A549 (cell line): ENCODE measurements at places on chromosomes 1 and 21.

DNA sequence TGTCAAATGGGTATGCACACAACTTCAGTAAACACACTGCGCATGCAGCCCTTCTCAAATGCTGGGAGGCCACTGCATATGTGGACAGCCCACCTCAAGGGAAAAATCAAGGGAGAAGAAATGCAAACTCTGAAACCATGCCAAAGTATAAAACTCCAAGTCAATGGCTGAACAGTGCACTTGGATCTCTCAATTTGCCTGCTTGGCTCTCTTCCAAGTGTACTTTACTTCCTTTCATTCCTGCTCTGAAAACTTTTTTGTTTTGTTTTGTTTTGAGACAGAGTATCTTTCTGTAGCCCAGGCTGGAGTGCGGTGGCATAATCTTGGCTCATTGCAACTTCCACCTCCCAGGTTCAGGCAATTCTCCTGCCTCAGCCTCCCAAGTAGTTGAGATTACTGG lies 18.8 kb upstream of the COP1 start:
- no peak for DNase-seq

- no peak for DNase-seq
Measured at GRCh38 chr1:152836870-152837269, 5.8 kb upstream of the LCE6A start.

- no peak for DNase-seq
Measured at GRCh38 chr1:155479205-155479604, 83.4 kb downstream of the ASH1L start.

- DNase-seq, result no peak
Measured at GRCh38 chr1:41573194-41573593, 88.7 kb upstream of the EDN2 start.

DNA sequence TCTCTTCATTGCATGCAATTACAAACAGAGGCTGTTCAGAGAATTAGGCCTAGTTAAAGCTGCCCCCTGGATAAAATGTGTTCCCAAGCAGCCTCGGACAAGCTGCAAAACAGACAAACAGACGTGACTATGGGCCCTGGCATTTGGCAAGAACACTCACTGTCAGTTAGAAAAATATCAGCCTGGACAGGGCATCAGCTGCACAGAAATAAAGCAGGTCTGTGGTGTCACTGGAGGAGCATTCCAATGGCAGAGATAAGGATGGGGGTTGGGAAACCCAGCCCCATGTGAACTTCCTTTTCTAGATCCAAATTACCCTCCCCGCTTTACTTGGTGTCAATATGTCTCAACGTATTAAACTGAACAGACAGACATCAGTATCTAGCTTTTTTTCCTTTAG lies 177.1 kb downstream of the GPATCH2 start:
- no peak for DNase-seq

- DNase-seq, result no peak
Measured at GRCh38 chr1:225999912-226000337, 782 bp upstream of the SDE2 start.

- DNase-seq, result no peak
Measured at GRCh38 chr1:230282157-230282556, 144.0 kb downstream of the PGBD5 start.

- DNase-seq, result no peak
Measured at GRCh38 chr1:8421721-8422120, 103.8 kb downstream of the SLC45A1 start.

- no peak for DNase-seq
Measured at GRCh38 chr1:229251185-229251584, 19.7 kb upstream of the RAB4A start.

DNA sequence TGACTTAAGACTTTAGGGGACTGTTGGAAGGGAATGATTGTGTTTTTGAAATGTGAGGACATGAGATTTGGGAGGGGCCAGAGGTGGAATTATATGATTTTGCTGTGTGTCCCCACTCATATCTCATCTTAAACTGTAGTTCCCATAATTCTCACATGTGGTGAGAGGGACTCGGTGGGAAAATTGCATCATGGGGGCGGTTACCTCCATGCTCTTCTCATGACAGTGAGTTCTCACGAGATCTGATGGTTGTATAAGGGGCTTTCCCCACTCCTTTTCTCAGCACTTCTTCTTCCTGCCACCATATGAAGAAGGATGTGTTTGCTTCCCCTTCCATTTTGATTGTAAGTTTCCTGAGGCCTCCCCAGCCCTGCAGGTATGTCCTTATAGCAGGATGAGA lies 35.0 kb upstream of the SCAF4 start:
- DNase-seq, result no peak

- DNase-seq, result no peak
Measured at GRCh38 chr1:9376430-9376829, 83.7 kb downstream of the SPSB1 start.

- DNase-seq, result no peak
Measured at GRCh38 chr1:62283986-62284385, 35.2 kb downstream of the KANK4 start.

GRCh38 chr1:41766546-41766945 lies 152.2 kb downstream of the HIVEP3 start:
- DNase-seq, result no peak

DNA sequence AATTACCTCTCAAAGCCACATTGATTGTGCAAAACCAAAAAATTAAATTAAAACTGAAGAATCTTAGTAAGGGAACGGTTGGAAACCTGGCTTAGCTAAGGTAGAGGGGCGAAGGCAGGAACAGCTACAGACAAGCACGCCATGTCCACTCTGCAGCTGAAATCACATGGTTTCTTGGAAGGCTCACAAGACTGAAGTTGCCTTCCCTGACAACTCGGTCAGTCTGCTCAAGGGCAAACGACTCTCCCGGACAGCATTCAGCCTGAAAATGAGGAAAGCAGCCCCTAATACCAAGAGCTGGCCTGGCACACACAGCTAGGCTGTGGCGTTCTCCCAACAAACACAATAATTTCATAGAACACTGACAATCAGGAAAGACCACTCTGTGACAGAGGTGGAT lies 22.7 kb upstream of the BECN2 start:
- no peak for DNase-seq

DNA sequence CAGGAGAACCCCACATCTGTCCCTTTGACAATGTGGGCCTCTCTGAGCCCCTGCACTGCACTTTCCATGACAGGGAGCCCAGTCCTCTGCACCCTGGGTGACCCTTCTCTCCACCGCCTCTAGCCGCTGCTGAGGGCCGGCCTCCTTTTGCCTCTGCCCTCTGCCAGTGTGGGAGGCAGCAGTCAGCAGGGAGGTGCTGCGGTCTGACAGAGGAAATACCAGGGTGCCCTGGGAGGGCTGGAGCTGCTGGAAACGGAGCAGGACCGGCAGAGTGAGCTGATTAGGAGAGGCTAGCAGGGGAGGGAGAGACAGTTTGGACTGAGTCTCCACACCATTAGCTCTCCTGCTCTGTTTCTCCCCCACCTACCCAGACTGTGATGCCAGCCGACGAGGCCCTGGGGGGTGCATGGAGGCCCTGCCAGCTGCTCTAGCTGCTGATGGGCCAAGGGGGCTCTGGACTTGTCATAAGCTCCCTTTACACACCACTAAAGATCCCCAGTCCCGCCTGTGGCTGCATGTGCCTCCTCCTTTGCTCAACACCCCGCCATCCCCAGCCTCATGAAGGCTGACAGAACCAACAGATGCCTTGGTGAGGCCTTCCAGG lies 171.1 kb upstream of the KLHDC7A start:
- DNase-seq, result no peak

- DNase-seq, result no peak
Measured at GRCh38 chr1:221874285-221875003, 132.6 kb upstream of the DUSP10 start.

DNA sequence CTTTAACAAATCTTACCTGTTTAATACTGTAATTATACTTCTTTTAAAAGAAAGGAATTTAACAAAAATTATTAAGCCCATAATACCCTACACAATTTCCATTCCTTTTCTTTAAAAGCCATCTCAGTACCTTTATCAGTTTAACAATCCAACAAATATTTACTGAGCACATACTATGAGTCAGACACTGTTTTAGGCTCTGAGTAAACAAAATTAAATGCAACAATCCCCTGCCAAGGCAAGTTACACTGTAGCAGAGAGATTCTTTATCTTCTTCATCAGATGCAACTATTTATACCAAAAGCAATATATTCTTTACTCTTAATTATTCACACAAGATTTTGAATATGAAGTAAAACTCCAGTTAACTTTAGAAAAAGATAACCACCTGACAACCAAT lies 12.0 kb downstream of the DENND1B start:
- DNase-seq, result no peak

GRCh38 chr21:17752171-17752570 lies 67.0 kb downstream of the C21orf91 start:
- no peak for DNase-seq

- no peak for DNase-seq
Measured at GRCh38 chr1:179814546-179814838, 63.1 kb downstream of the TOR1AIP2 start.

GRCh38 chr21:38590449-38591217 lies 92.4 kb upstream of the ERG start:
- DNase-seq, result no peak

DNA sequence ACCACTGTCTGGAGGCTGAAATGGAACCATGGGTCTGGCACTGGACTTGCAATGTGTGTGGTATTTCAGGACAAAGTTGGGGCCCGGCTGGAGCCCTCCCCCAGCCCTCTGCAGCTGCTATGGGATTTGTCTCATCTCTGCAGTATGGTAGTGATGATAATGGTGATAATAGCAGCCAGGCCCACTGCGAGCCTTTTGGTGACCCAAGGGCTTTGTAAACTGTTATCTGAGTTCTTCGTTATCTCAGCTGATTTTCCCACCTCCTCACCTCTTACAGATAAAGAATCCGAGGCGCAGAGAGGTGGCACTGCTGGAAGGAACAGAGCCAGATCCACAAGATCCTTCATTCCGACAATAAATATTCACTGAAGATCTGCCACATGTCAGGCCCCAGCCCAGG lies 11.7 kb upstream of the WNT4 start:
- DNase-seq, result no peak

DNA sequence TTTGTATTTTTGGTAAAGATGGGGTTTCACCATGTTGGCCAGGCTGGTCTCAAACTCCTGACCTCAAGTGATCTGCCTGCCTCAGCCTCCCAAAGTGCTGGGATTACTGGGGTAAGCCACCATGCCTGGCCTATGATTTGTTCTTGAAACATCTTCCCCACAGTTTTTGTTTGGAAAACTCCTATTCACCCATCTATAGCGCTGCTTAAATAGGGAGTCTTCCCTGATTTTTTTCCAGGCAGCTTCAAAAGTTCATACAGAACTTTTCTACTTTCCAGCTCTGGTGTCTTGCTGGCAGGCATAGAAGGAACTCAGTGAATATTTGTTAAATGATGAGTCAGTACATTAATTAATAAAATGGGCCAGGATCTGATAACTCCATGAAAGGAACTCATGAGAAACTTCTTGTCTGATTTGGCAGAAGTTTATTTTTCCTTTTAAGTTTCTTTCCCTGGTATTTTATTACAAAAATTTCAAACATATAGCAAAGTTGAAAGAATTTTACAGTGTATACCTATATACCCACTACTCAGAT lies 33.0 kb upstream of the TTC22 start:
- no peak for DNase-seq

GRCh38 chr1:218488986-218489385 lies 143.8 kb downstream of the TGFB2 start:
- peak; percentile 95 for DNase-seq
